ENCODE measurements at places on chromosomes 2 and 18.

GRCh38 chr2:149739171-149739882 lies 151.8 kb upstream of the MMADHC start:
- DNase-seq = no peak

- no peak for DNase-seq
Measured at GRCh38 chr18:25097057-25097456, 254.9 kb downstream of the ZNF521 start.

DNA sequence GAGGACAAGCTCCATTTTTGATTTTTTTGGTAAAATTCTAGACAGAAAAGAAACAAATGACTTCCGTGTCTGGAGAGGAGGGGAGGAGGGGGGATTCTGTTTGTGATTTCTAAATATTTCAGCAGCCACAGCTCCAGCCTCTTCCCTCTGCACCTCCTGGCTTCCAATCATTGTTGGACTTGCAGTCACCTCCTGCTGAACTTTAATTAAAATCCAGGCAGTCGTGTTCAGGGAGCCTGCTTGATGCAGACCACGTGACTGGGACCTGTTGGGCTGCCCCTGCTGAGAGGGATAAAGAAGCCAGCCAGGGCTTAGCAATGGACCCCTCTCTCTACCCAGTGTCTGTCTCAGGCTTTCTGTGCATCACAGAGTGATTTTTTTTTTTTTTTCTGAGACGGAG lies 115.1 kb downstream of the SH3BP4 start:
- no peak for DNase-seq

DNA sequence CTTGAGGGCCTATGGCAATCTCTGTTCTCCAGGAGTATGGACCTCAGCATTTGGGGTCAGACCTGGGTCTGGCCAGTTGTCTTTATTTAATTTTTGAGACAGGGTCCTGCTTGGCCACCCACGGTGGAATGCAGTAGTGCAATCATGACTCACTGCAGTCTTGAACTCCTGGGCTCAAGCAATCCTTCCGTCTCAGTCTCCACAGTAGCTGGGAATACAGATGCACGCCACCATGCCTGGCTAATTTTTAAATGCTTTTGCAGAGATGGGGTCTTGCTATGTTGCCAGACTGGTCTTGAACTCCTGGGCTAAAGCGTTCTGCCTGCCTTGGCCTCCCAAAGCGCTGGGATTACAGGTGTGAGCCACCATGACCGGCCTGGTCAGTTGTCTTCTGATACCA lies 46.4 kb upstream of the INHBB start:
- no peak for DNase-seq

- no peak for DNase-seq
Measured at GRCh38 chr2:9114458-9114857, 92.2 kb upstream of the ASAP2 start.

DNA sequence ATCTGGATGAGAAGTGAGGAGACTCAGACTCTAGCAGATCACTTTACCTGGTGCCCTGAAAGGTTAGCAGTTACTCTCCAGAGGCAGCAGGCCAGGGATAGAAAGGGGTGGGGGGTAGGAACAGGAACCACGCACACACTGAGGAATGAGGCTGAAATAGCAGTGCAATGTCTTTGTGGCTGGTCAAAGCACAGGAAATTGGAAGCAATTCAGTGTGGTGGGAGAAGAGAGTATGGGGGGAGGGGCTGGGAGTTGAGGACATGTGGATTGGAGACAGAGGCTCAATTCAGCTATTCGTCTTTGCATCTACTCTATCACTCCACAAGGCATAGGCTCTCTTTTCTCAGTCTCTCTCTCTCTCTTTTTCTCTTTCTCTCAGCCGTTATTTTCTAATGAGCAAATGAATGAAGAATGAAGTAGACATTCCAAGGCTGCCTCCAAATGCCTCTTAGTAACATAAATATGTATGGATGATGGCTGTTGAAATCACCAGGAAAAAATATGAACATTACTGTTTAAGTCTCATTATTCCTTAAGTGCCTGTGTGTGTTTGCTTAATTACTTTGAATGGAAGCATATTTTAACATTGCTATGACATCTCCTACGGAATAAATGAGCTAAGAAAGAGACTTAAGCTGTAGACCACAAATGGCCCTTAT lies 979.4 kb downstream of the TSN start:
- no peak for DNase-seq

- no peak for DNase-seq
Measured at GRCh38 chr2:195672674-195673073, 15.6 kb downstream of the SLC39A10 start.

GRCh38 chr2:168529900-168530561 lies 74.0 kb downstream of the CERS6 start:
- no peak for DNase-seq

- DNase-seq = no peak
Measured at GRCh38 chr18:51433296-51433695, 235.8 kb upstream of the MEX3C start.

DNA sequence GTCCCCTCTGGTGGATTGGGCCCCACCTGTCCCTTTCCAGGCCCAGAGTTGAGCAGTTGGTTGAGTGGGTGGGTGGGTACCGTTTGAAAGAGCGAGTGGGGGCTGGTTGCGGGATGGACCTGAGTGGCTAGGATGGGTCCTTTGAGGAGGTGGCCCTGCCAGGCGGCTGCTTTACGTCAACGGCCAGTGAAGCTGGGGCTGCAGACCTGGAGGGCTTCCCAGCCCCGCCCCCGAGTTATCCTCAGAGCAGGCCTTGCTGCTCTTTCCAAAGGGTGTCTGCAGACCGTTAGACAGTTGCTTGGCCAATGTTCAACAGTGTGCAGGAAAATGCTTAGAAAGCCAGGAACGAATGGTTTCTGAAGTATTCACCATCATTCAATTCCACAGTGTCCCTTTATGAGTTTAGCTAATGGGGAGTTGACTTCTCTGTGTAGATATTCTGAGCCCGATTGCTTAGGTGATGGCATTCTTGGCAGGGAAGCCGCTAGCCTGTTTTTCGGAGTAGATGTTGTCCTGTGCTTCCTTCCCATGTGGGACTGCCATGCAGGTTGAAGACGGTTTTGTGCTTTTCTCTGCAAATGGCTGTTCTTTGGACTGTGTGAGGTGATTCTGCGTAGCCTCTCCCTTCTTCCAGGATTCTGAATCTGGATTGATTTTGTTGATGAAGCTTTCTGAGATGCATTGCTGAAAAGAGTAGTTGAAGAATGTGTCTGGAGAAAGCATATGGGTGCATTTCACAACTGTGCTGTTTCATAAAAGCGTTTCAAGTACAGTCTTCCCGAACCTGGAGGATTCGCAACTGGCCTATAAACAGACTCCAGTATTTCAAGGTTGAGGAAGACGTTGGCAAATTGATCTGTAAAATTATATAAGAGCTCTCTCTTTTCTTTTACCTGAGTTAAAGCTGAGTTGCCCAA lies 45.8 kb downstream of the LDLRAD4 start:
- DNase-seq = no peak

DNA sequence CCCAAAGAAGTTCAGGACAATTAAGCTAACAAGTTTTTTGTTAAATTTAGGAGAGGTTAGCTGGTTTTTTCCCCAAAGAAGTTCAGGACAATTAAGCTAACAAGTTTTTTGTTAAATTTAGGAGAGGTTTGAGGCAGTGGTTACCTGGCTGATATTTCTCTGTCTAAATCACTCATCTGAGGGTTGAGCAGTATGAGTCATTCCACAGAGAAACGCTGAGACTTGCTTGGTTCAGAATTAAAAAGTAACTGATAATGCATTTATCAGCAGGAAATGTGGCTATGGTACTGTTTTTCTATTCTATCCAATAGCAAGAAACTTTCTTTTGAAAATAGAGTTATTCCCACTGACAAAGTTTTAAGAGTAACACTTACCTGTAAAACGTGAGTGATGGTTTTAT lies 22.8 kb upstream of the KIDINS220 start:
- DNase-seq = no peak

DNA sequence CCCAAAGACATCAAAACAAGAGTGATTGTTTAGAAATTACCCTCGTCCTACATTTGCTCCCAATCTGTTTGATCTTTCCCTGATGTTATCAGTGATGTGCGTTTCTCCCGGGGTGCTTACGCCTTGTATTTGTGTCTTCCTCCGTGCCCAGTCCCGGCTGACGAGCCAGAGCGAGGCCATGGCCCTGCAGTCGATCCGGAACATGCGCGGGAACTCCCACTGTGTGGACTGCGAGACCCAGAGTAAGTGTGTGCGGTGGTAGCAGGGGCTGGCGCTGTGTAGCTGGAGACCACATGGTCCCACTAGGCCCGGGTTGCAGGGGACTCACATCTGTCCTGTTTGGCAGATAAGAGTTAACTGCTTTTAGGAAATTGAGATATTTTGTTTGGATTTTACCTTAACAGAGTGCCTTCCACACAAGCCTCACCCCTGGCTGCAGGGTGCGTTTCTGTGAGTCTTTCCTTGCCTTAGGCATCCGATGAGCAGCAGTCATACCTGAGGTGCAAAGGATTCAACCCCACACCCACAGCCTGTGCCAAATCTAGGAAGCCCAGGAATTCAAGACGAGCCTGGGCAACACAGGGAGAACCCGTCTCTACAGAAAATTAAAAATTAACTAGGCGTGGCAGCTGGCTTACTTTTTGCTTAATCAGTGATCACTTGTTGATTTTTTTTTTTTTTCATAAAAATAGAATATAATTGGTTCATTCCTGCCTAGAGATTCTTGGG lies 127.4 kb downstream of the GBX2 start:
- DNase-seq = no peak

DNA sequence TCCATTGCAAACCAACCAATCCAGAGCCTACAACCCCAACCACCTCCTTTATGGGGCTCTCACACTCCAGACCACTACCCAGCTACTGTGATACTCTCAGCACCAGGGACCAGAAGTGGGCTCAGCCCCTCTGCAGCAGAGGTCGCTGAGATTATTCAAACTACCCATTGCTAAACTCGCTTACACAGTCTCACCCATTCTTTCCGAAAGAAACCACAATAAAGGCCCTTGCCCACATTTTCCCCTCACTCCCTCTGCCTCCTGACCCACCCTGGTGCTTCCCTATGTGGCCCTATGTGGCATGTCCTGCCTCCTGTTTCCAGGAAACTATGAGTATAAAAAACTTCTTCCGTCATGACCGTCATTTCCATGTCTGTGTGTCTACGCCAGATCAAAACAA lies 10.7 kb downstream of the TEX51 start:
- DNase-seq = no peak

- DNase-seq = no peak
Measured at GRCh38 chr18:60022671-60023276, 123.0 kb downstream of the PMAIP1 start.

DNA sequence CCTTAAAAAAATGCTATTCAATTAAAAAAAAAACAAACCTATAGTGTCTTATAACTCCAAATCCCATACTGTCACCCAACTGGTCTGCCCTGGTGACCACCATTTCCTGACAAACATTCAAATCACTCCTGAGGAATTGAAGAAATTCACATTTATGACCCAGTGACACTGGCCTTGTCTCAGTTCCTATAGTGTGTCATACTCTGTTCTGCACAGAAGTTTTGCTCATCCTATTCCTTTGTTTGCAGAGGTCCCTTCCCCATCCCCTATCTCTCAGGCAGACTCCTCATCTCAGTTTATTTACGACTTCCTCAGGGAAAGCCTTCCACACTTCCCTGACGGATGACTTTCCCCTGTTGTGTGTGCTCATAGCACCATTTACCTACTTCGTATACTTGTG lies 14.7 kb downstream of the ZC3H6 start:
- no peak for DNase-seq

GRCh38 chr2:59312967-59313940 lies 1072.1 kb upstream of the FANCL start:
- no peak for DNase-seq

- no peak for DNase-seq
Measured at GRCh38 chr2:229795058-229795457, 80.7 kb upstream of the DNER start.

DNA sequence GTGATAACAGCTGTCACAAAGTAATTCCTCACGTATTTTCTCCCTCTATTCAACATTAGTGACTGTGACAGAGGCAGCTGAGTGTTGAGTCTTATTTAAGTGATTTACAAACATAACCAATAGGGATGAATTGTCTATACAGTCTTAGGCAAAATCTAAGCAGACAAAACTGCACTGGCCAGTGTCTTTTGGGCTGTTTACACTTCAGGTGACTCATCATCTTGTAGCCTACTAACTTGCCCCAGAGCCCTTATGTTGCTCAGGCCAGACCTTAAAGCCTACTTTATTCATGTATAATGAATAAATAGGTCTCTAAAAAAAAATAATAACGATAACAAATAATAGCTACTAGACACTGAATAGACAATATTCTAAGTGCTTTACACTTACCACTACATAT lies 17.2 kb downstream of the THOC1 start:
- DNase-seq = no peak

DNA sequence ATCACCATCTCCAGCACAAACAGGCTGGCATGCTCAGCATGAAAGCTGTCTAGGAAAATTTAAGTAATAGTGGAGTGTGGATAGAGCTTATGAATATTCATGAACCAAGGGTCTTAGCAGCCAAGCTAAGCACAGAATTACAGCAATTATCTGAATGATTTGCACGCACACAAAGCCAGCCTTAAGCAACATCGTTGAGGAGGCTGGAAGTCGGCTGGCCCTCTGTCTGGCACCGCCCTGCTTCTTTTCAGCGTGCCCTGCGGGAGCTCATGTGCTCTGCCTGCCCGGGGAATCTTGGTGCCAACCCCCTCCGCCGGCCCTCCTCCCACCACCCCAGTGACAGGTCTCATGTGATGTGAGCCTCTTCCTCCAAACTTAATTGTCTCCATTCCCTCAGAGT lies 540.1 kb downstream of the CMPK2 start:
- no peak for DNase-seq

DNA sequence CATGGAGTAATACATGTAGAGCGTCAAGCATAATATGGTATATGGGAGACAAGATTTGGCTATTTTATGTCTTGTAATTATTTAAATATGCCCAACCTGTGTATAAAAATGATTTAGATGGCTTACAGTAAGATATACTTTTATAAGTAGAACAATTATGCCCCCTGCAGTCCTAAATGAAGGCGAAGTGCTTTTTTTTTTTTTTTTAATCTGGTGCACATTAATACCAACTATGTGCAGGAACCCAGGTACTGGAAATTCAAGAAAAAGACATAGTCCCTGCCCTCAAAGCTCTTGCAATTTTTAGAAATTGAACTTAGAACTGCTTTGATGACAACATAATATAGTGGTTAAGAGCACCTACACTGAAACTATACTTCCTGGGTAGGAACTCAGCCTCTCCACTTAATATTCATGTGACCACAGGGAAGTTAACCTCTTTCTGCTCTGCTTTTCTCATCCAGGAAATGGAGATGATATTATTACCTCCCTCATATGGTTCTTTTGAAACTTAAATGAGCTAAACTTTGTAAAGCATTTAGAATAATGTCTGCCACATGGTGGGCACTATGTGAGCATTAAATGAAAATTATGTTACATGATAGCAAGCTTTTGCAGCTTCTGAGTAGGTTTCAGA lies 38.1 kb downstream of the AFTPH start:
- peak; percentile 52 for DNase-seq

Measured in hematopoietic multipotent progenitor cell treated with erythropoietin and hydrocortisone succinate and interleukin-3 and kit ligand, for 15 days (in vitro differentiated cells).